ENCODE measurements at places on chromosomes 5 and 9.

DNA sequence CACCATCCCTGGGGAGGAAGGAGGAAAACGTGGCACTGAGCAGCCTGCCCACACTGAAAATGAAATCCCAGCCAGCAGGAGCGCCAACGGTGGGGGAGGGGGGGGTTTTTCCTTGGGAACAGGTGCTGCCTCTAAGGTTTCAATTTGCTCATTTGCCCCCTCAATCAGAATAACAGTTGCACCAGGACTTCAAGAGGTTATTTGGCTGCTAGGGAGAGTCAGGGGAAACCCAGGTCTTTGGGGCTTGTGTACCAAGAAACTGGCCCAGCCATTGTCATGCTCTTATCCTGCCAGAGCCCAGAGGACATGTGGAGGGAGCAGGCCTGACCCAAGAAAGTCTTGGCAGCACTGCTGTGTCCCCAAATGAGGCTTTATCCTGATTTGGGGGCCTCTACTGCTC is 66.5 kb downstream of the NDFIP1 start:
- DNase-seq = no peak

- DNase-seq = no peak
These were observed 80.6 kb downstream of the SFXN1 start for GRCh38 chr5:175558801-175559480.

DNA sequence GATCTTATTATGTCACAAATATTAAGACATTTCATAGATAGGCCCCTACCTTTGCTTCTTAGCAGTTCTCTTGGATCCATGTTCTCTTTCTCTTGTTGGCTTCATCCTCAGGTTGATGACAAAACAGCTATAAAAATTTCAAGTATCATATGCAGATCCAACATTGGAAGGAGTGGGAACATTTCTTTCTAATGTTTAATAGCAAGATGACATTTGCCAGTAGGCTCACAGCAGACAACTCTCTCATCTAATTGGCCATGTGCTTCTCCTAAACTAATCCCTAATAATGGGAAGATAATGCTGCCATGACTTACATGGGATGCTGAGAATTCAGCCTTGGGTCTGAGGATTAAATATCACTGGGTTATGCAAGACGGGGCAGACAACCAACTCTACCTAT is 485.5 kb upstream of the SEMA6A start:
- DNase-seq = no peak

GRCh38 chr5:145711417-145711816 is 123.7 kb downstream of the PRELID2 start:
- DNase-seq = no peak

GRCh38 chr9:106691627-106692026 is 171.3 kb upstream of the ZNF462 start:
- no peak for DNase-seq

- DNase-seq = no peak
These were observed 19.7 kb upstream of the PCDHAC2 start for GRCh38 chr5:140946578-140946977.

DNA sequence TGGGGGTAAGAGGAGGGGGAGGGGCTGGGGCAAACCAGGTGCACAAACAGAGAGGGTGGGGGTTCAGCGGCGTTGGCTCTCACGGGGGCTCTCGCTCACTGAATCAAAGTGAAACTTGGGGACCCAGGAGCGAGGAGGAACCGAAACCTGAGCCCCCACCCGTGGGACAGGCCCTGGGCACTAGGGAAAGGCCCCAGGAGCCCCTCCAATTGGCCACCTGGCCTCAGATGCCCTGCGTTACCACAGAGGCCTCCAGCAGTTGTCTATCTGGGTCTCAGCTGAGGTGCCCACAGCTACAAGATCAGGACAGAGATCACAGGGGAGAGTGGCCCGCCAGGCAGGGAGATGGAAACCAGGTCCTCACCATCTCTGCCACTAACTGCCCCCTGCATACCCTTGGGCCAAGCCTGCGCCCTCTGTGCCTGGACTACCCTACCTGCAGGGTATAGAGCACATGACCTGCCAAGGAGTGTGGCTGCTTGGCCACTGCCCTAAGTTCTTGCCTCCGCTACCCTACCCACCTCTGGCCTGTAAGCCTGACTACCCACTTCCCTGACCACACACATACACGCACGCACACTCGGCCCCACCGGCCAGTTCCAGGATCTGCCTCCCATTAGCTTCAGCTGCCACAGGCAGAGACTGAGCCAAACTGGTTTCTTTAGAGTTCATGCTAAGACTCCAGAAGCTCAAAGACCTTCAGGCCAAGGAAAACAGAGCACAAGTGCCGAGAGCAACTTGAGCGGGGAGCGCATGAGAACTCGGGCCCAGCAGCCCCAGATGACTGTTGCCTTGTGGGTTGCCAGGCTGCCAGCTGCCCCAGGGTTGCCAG is 39.9 kb downstream of the PAX5 start:
- DNase-seq = no peak

DNA sequence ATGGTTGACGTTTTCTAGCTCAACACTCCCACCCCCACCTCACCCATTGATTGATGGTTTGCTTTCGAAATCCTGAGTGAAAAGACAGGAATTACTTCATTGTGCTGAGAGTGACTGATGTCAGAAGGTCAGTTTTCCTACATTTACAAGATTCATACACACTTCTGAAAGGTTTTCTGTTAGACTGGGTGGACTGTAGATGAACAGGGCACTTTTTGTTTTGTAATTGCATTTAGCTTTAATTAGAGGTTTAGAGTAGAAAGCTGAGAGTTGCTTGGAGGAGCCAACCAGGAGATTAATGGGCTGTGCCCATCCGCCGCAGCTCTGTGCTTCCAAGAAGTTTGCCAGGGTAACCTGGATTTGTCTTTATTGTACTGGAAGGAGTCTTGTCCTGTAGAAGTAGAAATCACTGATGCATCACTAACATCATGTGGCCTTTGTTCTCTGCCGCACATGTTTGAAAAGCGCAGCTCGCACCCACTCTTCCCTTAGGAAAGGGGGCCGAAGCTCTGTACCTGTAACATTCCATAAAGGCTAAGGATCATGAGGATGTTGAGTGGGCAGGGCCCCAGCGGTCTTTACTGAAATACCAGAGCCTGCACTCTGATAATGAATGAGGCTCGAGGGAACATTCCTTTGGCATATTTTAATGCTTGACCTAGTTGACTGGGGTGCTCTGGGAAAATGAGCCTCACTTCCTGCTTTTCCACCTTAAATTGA is 267.6 kb upstream of the DMRT1 start:
- no peak for DNase-seq

DNA sequence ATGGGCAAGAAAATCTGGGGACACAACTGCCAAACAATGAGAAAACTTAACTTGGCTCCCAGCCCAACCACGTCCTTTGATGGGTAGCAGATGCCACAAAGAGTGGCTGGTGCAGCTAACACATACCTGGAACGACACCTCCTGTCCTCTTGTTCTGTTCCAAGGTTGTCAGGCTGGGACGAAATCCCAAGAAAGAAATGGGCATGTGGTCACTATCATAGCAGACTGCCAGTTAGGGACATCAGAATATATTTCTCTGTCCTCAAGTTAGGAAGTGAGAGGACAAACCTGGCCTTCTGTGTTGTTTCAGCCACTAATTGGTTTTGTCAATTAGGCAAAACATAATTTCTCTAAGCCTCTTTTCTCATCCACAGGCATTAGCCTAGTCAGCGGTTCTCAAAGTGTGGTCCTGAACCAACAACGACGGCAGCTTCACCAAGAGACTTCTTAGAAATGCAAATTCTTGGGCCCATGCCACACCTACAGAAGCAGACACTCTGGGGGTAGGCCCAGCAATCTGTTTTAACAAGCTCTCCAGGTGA is 63.4 kb downstream of the RAPGEF1 start:
- DNase-seq = no peak

- DNase-seq = no peak
These were observed 306.8 kb downstream of the SPOCK1 start for GRCh38 chr5:137192293-137192743.

- DNase-seq = no peak
These were observed 36.2 kb downstream of the STC2 start for GRCh38 chr5:173291722-173292658.

- DNase-seq = no peak
These were observed 107.4 kb downstream of the SVEP1 start for GRCh38 chr9:110472111-110472510.
